ENCODE measurements at places on chromosomes 11 and 22. TPM values are rescaled to one million over a fixed set of nuclear protein-coding genes. Genes with fewer than 3 reads are reported as not detected.

The C11orf87 gene
- total RNA-seq, result not detected

The CRACR2B gene
- 26.5 TPM for total RNA-seq

DNA sequence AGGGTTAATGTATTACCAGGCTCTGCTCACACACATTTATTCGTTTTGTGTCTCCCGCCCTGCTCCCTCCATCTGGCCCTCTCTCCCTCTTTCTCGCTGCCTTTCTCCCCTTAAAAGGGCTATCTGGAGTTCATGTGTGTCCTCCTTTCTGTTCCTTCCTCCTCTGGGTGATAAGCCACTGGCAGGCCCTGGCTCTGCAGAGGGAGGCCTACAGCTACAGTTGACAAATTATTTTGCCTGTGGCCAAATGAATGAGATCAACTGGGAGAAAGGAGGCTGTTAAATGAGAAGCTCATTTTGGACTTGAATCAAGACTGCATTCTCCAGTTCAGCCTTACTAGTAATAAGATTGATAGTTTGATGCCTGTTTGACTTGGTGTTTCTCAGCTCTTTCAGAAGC lies 17.5 kb upstream of the OPCML start:
- H3K27ac ChIP-seq, result no peak overlapping the region
- no peak for DNase-seq
- H3K36me3 ChIP-seq, result no peaks in the 10 kb centered on the region
- no peaks in the 10 kb centered on the region for H3K27me3 ChIP-seq

DNA sequence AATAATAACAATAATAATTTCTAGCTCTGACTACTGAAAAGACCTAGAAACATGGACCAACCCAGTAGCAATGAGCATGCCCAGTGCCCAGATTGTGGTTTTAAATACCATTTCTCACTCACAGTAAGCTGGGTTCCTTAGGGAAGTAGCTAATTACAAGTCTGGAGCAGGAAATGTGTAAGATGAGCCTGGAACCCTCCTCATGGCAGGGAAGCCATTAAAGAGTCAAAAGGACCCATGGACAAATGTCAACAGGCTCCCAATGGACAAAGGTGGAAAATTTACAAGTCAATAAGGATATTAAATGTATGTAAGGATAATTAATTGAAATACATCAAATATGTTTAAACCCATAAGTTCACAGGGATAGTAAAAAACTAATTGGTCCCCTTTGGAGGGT lies 10.6 kb upstream of the CSNK2A3 start:
- no peak for DNase-seq
- no peak overlapping the region for H3K27ac ChIP-seq
- no peak overlapping the region for H3K4me3 ChIP-seq
- no peaks in the 10 kb centered on the region for H3K27me3 ChIP-seq
- H3K36me3 ChIP-seq, result no peaks in the 10 kb centered on the region

- H3K4me3 ChIP-seq, result no peak overlapping the region
- H3K27me3 ChIP-seq, result peaks cover 12% of the 10 kb centered on the region
- no peaks in the 10 kb centered on the region for H3K36me3 ChIP-seq
- no peaks in the 10 kb centered on the region for H3K4me1 ChIP-seq
These were observed 231.6 kb upstream of the TBCEL start for GRCh38 chr11:120792306-120792705.

DNA sequence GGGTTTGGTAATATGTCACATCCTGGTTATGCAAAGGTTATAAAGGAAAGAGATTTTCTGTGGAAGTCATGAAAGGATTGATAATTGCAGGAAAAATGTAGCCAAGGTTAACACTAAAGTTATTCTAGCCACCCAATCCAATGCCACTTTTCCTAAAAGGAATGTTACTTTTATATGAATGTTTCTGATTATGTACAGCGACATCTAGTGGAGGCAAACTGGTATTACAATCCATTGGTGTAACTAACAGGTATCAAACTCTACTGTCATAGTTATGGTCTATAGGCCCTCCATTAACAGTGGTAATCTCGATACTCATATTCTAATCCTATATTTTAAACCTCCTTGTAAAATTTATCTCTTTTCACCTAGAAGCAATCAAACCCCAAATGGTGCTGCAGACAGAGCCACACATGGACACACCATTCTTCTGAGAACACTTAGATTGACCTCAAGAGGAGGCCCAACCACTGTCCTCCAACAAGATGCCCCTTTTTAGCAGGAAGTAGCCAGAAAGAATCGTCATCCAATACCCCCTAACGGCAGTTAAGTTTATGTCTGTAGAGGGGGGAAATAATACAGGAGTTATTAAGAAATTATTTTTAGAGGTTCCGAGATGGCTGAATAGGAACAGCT lies 74.9 kb upstream of the RAG2 start:
- no peak overlapping the region for H3K27ac ChIP-seq
- no peaks in the 10 kb centered on the region for H3K36me3 ChIP-seq
- no peak overlapping the region for H3K4me3 ChIP-seq
- no peaks in the 10 kb centered on the region for H3K4me1 ChIP-seq
- H3K27me3 ChIP-seq, result no peaks in the 10 kb centered on the region

DNA sequence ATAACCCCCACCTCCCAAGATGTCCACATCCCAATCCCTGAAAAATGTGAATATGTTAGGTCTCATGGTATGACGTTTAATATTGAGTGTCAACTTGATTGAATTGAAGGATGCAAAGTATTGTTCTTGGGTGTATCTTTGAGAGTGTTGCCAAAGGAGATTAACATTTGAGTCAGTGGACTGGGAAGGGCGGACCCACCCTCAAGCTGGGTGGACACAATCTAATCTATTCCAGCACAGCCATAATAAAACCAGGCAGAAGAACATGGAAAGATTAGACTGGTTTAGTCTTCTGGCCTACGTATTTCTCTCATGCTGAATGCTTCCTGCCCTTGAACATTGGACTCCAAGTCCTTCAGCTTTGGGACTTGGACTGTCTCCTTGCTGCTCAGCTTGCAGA lies 315.5 kb downstream of the GUCY1A2 start:
- no peak overlapping the region for H3K4me3 ChIP-seq
- no peaks in the 10 kb centered on the region for H3K36me3 ChIP-seq
- H3K27me3 ChIP-seq, result no peaks in the 10 kb centered on the region
- DNase-seq, result no peak

GRCh38 chr22:50153756-50154140 lies 16.8 kb upstream of the PANX2 start:
- peaks cover 7% of the 10 kb centered on the region for H3K27me3 ChIP-seq
- no peaks in the 10 kb centered on the region for H3K36me3 ChIP-seq
- H3K4me3 ChIP-seq, result no peak overlapping the region

GRCh38 chr11:65471447-65471891 lies 27.4 kb upstream of the MALAT1 start:
- H3K27ac ChIP-seq, result no peak overlapping the region
- no peaks in the 10 kb centered on the region for H3K27me3 ChIP-seq
- no peaks in the 10 kb centered on the region for H3K36me3 ChIP-seq
- no peak overlapping the region for H3K4me3 ChIP-seq
- peaks cover 3% of the 10 kb centered on the region for H3K4me1 ChIP-seq

DNA sequence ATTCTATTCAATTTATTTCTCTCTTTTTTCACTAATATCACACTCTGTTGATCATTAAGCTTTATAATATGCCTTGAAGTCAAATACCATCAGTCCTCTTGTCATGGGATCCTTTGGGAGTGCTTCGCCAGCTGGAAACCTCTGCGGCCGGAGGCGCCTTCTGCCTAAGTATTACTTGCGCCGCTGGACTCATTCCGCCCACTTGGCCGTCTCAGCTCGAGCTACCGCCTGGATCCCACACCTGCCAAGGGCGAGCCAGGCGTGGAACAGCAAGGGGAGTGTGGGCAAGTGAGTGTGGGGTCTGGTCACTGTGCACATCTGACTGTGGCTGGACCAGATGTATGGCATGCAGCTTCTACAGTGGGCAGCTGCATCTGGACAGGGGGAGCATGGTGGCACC lies 9.1 kb upstream of the MAP6 start:
- no peaks in the 10 kb centered on the region for H3K4me1 ChIP-seq
- H3K36me3 ChIP-seq, result no peaks in the 10 kb centered on the region
- H3K27me3 ChIP-seq, result peaks cover 32% of the 10 kb centered on the region
- no peak overlapping the region for H3K4me3 ChIP-seq
- DNase-seq, result no peak

GRCh38 chr22:50085211-50085972 lies at the start of gene MLC1:
Gene MLC1, minus strand, starts transcription at chr22:50085426. Its CDS starts 524 bp downstream, at chr22:50084902.
- no peaks in the 10 kb centered on the region for H3K27me3 ChIP-seq
- no peak within 1 kb of the TSS for H3K4me3 ChIP-seq
- H3K27ac ChIP-seq, result peak within 1 kb of the TSS; percentile 12

DNA sequence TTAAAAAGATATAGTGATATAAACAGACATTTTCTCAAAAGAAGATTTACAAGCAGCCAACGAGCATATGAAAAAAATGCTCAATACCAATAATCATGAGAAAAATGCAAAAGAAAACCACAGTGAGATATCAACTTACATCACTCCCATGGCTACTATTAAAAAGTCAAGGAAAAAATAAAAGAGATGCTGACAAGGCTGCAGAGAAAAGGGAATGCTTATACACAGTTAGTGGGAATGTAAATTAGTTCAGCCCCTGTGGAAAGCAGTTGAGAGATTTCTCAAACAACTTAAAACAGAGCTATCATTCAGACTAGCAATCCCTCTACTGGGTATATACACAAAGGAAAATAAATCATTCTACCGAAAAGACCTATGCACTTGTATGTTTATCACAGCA lies 97.1 kb upstream of the CARD18 start:
- no peak overlapping the region for H3K27ac ChIP-seq
- H3K4me3 ChIP-seq, result no peak overlapping the region
- H3K27me3 ChIP-seq, result no peaks in the 10 kb centered on the region
- no peaks in the 10 kb centered on the region for H3K4me1 ChIP-seq
- DNase-seq, result no peak
- H3K36me3 ChIP-seq, result no peaks in the 10 kb centered on the region

DNA sequence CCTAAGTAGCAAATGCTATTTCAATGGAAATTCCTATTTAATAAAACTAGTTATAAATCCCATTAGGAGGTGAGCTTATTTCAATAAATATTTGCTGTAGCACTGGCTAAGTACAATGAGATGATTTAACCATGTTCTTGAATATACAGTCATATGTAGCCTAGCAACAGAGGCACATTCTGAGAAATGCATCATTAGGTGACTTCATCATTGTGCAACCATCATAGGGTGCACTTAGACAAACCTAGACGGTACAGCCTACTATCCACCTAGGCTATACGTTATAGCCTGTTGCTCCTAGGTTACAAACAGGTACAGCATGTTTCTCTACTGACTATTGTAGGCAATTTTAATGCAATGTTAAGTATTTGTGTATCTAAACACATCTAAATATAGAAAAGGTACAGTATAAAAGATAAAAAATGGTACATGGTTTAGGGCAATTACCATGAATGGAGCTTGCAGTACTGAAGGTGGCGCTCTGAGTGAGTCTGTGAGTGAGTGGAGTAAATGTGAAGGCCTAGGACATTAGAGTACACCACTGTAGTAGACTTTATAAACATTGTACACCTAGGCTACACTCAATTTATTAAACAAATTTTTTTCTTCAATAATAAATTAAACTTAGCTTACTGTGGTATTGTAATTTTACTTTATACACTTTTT lies 350.1 kb downstream of the CASP12 start:
- H3K27ac ChIP-seq, result no peak overlapping the region
- no peaks in the 10 kb centered on the region for H3K36me3 ChIP-seq

DNA sequence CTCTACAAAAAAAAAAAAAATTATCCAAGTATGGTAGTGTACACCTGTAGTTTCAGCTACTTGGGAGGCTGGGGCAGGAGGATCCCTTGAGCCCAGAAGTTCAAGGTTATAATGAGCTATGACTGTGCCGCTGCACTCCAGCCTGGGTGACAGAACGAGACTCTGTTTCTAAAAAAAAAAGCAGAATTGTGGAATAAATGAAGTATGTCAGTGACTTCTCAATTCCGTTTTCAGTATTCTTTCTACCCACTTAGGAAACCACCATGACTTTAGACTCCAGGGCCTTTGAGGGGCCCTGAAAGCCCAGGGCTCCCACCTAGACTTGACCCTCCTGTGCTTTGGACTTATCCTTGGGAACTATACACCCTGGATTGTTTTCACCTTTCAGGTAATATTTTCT lies 6.5 kb upstream of the NUP160 start:
- H3K27ac ChIP-seq, result no peak overlapping the region
- DNase-seq, result no peak
- no peaks in the 10 kb centered on the region for H3K27me3 ChIP-seq
- H3K4me3 ChIP-seq, result no peak overlapping the region
- H3K36me3 ChIP-seq, result no peaks in the 10 kb centered on the region

DNA sequence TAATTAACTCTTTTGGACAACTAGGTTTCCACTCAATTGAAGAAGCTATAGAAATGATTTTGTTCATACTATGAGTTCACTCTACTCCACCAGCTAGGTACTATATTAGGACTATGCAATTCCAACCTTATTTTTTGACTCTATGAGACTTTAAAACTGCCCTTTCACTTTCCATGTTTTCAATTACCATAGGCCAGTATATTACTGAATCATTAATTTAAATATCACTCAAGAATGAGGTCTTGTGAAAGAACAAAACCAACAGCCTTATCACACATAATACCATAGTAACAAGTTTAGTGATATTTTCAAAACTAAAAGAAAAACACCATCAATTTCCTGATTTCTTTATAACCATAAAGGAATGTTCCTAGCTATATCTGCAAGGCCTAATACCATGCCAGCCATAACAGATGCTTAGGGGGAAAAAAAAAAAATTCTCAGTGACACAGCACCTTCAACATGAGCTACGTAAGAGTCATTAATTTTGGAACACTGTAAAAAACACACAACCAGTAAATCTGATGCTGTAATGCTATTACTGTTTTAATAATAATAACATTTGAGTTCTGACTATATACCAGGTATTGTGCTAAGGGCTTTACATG lies 6.1 kb downstream of the DCUN1D5 start:
- no peak overlapping the region for H3K4me3 ChIP-seq
- H3K27ac ChIP-seq, result no peak overlapping the region
- H3K27me3 ChIP-seq, result no peaks in the 10 kb centered on the region
- no peaks in the 10 kb centered on the region for H3K4me1 ChIP-seq

GRCh38 chr22:35568751-35569739 lies 28.4 kb downstream of the RASD2 start:
- no peak overlapping the region for H3K27ac ChIP-seq
- H3K27me3 ChIP-seq, result no peaks in the 10 kb centered on the region
- DNase-seq, result peak; percentile 60
- H3K4me1 ChIP-seq, result peaks cover 3% of the 10 kb centered on the region
